ENCODE measurements at places on chromosomes 3 and 15. TPM values are rescaled to one million over a fixed set of nuclear protein-coding genes. Genes with fewer than 3 reads are reported as not detected.

Gene OR5K4
- polyA plus RNA-seq: not detected

Gene C3orf85
- not detected for polyA plus RNA-seq

Gene SLC9C1
- polyA plus RNA-seq: 0.12 TPM

Gene SGO1
- 10.1 TPM for polyA plus RNA-seq

Gene PHLDB2
- 24.4 TPM for polyA plus RNA-seq

Gene WDR72
- polyA plus RNA-seq: 10.6 TPM

Gene SOX2
- not detected for polyA plus RNA-seq

GRCh38 chr3:152174876-152175527 is 93.7 kb upstream of the MBNL1 start:
- DNase-seq: no peak

DNA sequence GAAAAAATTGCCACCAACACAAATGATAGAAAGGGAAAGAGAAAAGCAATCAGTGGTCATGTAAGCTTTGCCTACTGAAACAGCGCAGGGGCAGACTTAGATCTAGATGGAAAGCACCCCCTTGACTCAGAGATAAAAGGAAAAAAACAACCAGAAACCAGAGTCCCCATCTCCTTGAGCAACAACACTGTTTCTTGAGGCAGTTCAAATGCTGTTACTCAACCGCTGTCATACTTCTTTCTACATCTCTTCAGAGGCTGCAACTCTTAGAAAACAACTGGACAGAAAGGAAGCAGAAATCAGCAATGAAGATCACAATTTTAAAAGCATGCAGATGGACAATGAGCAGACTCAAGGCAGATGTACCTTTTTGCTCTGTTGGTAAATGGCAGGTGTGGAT is 36.5 kb downstream of the FSIP1 start:
- DNase-seq: peak; percentile 61

- DNase-seq: no peak
These were observed 27.9 kb upstream of the SFMBT1 start for GRCh38 chr3:53073553-53074365.

GRCh38 chr15:83733206-83733605 is 79.3 kb downstream of the ADAMTSL3 start:
- DNase-seq: peak; percentile 80

DNA sequence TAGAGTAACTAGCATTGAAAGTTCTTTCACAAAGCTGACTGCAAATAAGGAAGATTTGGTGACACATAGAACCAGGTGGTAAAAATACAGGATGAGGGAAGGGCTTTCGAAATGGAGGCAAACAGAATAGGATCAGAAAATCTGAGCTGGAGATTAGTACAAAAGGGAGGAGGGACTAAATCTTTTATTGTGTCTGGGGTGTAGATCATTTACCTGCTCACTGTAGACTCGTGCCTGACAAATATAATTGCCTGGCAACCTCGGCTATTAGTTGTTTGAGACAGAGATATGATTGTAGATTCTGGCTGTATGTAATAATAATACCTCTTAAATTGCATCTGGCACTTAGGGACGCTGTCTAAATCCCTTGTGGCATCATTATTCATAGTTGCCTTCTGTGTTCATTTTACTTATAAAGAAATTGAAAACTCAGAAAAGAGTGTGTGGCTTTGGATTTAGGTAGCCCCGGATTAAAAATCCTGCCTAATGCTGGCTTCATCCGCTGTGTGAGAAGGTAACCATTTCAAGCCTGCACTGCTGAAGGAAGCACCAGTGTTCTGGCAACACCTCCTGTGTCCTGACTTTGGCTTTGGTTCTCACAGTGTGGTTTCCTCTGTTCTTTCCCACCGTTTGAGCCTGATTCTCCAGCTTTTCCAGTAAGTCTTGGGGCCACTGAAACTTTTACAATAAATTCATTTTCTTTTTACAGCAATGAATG is 25.0 kb upstream of the GPR160 start:
- no peak for DNase-seq

- no peak for DNase-seq
These were observed 713.0 kb upstream of the CADM2 start for GRCh38 chr3:84245789-84246188.

DNA sequence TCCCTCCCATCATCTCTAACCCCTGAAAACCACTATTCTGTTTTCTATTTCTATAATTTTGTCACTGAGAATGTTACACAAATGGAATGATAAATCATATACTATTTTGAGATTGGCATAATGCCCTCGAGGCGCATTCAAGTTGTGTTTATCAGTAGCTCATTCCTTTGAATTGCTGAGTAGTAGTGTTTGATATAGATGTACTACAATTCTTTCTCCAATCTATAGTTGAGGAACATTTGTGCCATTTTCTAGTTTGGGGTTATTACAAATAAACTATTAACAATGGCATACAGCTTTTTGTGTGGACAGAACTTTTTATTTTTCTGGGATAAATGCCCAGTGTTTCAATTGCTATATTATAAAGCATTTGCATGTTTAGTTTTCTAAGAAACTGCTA is 86.0 kb downstream of the CCR1 start:
- no peak for DNase-seq

- DNase-seq: peak; percentile 60
These were observed 471.9 kb upstream of the FRG2C start for GRCh38 chr3:75192146-75192616.

- no peak for DNase-seq
These were observed 29.7 kb downstream of the HAPLN3 start for GRCh38 chr15:88865498-88866099.

DNA sequence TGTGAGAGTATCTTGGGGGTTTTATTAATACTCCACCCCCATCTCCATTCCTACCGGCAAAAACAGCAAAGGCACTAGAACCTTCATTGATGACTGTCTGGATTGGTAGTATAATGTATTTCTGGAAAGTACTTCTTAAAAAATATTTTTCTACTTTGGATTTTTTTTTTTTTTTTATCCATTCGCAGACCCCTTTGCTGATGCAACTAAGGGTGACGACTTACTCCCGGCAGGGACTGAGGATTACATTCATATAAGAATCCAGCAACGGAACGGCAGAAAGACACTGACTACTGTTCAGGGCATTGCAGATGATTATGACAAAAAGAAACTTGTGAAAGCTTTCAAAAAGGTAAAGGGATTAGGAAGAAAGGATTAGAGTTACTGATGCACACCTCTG is 1.2 kb downstream of the EIF1B start:
- DNase-seq: no peak

- no peak for DNase-seq
These were observed 9.5 kb upstream of the ADAMTSL3 start for GRCh38 chr15:83644439-83644838.

- no peak for DNase-seq
These were observed 27.7 kb downstream of the CMSS1 start for GRCh38 chr3:99845331-99845730.

DNA sequence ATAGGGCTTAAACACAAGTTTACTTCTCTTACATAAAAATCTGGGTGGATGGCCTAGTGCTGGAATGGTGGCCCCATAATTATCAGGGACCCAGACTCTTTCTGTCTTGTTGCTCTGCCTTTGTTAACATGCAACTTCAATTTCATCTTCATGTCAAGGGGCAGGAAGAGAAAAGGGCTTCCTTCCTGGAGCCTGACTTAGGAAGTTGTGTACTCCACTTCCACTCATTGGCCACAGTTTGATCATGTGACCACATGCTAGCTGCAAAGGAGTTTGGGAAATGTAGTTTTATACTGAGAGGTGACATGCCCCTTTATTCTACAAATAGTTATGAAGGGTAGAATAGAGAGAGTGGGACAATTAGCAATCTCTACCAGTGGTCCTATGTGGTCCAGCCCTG is 39.3 kb downstream of the RHCG start:
- peak; percentile 25 for DNase-seq

- DNase-seq: peak; percentile 81
These were observed 11.0 kb downstream of the TEX264 start for GRCh38 chr3:51682079-51682478.

DNA sequence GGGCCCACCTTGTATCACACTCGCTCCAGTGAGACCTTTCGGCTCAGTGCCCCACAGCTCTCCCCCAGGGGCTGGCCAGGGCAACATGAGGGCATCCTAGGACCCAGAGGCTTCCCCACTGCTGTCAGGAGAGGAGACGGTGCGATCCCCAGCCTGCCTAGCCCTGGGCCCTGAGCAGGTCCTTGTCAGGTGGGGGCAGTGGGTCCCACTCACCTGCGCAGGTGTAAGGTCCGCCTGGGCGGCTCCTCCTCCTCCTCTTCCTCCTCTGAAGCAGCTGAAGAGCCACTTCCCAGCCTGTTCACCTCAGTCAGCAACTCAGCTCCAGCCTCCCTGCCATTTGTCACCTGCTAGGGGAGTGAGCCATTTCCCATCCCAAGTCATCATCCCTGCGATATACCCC is 9.6 kb downstream of the KIF7 start:
- DNase-seq: no peak

DNA sequence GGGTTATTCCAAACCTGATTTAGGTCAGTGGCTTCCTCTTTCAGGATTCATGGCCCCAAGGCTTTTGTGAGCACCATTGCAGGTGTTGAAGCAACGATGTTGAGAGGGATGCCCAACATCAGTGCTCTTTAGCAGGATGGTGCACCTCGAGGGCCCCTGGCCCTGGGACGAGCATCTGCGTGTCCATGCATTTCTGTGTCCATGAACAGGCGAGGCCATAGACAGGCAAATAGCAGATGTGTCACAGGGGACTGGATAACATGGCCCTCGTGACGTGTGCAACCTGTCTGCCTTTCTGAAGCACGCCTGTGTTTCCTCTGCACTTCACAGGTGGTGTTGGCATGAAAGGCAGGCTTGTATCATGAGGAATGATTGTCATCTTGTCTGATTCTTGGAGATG is 132.3 kb downstream of the SNRPN start:
- DNase-seq: no peak

Measured in cardiac muscle cell (in vitro differentiated cells and primary cell).